ENCODE measurements at places on chromosomes 7 and 10.

DNA sequence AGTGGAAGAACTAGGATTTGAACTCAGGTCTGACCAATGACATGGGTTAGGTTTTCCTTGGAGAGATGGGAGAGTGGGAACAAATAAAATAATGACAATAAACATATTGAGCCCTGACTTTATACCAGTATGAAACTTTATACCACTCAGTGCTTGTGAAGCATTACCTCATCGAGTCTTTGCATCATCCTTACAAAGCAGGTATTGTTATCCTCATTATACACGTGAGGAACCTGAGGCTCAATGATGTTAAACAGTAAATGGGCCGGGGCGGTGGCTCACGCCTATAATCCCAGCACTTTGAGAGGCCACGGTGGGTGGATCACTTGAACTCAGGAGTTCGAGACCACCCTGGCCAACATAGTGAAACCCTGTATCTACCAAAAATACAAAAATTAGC, 47.7 kb downstream of the HHEX start:
- DNase-seq, result no peak

DNA sequence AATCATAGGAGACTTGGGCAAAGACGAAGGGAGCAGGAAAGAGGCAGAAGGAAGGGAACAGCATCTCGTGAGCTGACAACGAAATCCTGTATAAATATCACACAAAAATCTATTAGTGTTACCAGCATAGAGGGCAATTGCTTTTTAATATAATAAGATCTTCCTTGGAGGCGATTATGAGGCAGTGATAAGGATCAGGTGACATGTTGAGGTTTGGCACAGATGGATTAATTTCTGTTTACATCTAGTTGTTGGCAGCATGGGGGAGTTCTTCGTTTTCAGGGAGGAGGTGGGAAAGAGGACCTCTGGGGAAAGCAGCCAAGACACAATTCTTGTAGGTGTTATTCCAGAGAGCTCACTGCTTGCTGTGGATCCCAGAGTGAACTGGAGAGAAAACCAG, 163.8 kb downstream of the PLXNA4 start:
- DNase-seq, result no peak

- DNase-seq, result no peak
Observed at GRCh38 chr10:57689596-57690297, 577.9 kb downstream of the IPMK start.

GRCh38 chr10:88974446-88975376, 15.9 kb upstream of the FAS start:
- DNase-seq, result no peak

GRCh38 chr10:33643042-33643441, 308.6 kb upstream of the NRP1 start:
- no peak for DNase-seq

DNA sequence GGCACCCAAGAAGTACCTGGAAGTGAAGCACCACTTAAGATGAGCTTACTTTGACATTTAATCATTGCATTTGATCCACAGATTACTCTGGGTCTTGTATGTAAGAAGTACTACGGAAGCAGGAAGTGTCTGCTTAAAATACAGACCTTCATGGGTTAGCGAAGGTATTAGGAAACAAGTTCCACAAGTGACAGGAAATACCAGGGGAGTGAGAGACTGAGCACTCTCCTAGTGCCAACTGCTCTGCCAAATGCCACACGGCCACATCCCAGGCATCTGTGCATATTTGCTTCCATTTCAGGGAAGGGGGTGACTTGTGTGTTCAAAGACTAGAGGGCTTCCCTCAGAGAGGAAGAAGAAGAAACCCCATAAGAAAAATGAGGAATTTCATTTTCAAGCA, 57.2 kb upstream of the ANK3 start:
- no peak for DNase-seq

- no peak for DNase-seq
Observed at GRCh38 chr7:139915268-139915863, 86.3 kb downstream of the TBXAS1 start.

DNA sequence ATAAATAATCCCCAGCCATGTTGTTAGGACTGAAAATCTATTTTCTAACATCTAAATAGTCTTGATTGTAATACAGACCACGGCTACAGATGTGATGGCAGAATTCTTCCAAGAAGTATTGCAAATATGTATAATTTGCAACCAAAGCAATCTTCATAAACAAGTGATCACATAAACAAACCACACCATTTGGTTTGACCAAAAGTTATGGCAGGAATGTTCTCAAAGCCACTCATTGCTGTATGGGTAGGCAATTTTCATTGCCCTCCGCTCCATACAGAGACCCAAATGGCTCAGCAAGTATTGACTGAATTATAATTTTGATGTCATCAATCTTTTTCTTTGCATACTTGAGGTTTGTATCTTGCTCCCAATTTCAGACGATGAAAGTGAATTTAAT, 19.0 kb upstream of the RHOBTB1 start:
- DNase-seq, result no peak

DNA sequence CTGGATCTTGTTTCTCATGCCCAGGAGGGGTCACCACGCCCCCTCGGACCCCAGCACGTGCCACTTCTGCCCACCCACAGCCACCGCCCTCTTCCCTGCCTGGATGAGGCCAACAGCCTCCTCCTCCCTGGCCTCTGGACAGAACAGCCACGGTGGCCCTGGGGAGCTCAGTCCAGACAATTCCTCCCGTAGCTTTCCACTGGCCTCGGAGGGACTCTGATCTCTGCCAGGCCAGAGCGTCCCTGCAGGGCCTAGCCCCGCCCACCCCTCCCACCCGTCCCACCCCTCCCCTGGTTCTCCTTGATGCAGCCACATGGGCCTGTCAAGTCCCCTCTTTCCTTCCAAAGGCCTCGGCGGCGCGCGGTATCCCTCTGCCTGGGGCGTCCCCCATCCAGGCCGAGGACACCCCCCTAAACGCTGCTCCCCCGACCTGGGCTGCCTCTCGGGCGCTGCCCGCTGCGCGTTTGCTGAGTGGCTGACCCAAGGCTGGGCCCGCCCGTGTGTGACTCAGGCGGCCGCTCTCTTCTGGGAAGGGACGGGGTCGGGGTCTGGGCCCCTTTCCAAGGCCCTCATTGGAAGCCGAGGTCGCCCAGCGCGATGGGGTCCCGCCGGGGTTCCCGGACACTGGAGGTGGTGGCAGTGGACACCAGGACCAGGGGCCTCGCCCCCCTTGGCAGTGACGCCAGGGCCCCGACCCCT, 557 bp downstream of the TMEM120A start:
- peak; percentile 98 for DNase-seq
